ENCODE measurements at places on chromosomes 13 and 19.

DNA sequence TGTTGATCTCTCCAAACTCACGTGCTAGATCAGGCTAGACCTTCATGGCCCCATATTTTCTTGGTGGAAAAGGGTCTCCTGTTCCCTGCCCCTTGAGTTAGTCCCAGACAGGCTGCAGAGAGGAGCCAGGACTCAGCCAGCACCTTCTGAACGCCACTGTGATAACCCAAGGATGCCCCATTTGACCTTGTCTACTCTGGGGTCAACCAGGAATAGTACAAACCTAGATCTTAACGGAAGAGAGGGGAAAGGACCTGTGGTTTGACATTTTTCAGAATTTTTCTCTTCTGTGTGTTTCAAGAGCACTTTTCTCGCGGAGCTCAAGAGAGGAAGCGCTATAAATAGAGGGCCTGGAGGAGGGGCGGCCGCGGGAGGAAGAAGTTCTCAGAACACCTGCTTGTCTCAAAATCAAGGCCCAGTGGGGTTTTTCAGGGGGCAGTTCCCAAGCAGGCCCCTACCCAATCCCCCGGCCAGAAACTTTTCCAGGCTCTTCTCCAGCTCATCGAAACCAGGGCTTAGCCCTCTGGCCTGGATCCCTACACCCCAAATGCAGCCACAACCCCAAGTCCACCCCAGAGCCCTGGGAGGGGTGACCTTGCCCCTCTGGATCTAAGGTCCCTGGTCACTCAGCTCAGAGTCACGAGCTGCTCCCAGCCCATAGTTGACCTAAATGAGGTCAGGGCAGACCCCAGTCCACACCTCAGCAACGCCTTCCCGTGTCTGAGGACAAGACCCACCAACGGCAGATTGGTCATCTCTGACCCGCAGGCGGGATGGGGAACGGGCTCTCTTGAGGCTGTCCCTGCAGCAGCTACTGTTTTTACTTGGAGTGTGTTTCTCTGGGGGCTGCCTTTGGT, 75.6 kb upstream of the TM9SF2 start:
- no peak for DNase-seq

GRCh38 chr19:2274931-2275535, 6.9 kb downstream of the PEAK3 start:
- DNase-seq: peak; percentile 82

- DNase-seq: no peak
Observed at GRCh38 chr13:63972328-63972727, 2556.7 kb upstream of the PCDH20 start.

DNA sequence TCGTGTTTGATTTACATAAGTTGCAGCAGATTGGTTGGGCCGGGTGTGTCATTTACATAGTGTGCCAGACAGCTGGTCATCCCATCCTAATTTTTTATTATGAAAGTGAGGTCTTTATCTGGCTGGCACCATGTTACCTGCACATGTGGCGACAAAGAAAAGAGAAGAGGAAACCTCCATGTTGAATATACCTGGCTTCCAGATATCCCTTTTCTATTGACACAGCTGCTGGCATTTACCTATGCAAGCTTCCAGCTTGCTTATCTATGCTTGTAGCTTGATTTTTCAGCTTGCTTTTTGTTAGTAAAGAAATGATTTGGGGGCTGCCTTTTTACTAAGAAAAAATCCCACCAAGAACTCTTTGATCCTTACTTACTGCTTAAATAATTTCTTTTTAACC, 681.3 kb upstream of the SLITRK1 start:
- DNase-seq: no peak

- no peak for DNase-seq
Observed at GRCh38 chr19:7815325-7815724, 14.7 kb upstream of the EVI5L start.

DNA sequence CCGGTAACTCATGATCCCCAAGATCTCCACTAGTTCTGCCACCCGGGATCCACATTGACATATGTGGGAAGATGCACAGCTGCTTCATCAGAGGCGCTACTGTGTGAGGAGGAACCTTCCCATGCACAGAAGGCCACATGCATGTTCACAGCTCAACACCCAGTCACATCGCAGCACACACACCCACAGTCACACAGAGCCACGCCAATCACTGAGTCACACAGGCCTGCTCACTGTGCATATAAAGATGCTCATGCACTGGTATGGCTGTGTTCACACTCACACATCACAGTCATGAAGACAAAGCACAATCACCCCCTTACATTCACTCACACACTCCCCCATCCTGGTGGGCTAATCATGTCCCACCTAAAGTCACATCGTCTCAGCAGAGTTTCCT, 9.8 kb downstream of the CLC start:
- no peak for DNase-seq

GRCh38 chr13:47945738-47946137, 55.3 kb downstream of the SUCLA2 start:
- no peak for DNase-seq

All from M059J (cell line).